ENCODE measurements at places on chromosomes 7 and 10. TPM values are rescaled to one million over a fixed set of nuclear protein-coding genes. Genes with fewer than 3 reads are reported as not detected.

PTN gene
- not detected for total RNA-seq

AKR1C8 gene
- not detected for total RNA-seq

ITPRID1 gene
- not detected for total RNA-seq

IFIT1B gene
- total RNA-seq = not detected

ELAPOR2 gene
- total RNA-seq = 104 TPM

All from dermis lymphatic vessel endothelial cell (primary cell).